DMS 273 treated with DMSO at 0.1 percent for 48 hours (cell line): ENCODE measurements at places on chromosomes 2 and 18.

- DNase-seq = no peak
Measured at GRCh38 chr2:177660742-177661141, 268.2 kb downstream of the AGPS start.

DNA sequence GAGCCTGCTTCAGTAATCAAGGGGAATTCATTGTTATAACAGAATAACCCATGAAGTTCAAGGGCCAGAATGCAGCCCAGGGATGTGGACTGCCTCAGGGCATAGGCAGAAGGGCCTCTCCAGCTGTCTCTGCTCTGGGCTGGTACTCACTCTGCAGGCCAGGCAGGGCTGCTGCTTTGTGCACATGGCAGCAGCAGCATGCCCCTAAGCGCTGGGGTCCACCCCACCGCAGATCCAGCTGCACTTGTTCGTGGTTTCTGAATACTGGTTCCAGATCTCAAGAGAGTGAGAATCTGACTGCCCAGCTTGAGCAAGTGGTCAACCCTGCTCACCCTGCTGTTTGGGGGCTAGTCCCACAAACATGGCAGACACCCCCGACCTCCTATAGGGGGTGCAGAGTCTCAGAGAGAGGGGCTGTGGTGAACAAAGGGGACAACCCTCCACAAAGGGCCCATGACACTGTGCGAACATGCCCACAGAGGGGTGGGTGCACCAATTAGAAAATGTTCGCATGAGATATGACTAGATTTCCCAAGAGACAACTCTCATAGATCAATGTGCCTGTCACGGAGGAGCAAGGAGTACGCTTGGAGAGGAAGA is 87.3 kb downstream of the ACTR3 start:
- no peak for DNase-seq

DNA sequence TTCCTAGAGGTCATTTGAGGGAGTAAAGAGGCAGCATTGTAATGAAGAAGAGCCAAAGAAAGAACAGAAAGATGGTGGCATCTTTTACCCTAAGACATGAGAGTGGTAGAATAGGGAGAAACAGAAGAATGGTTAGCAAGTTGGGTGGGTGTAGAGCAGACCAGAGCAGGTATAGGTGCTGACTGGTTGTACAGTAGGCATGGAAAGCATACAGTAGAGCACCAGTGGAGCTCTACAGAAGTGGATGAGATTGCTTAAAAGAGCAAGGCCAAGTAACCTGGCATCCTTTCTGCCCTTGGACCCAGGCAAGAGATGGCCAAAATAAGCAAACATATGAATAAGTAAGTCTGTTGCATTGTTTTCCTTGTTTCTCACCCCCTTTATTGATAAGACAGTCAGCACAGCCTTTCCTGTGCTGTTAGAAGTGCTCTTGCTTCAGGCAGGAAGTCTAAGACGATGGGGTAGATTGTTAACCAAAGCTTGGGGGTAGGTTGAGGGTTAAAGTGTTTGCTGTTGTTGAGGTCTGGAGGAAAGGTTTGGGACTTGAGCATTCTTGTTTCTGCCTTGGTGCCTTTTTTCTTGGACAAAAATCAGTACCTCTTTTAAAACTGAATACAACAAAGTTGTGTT is 76.9 kb downstream of the DIS3L2 start:
- DNase-seq = no peak

DNA sequence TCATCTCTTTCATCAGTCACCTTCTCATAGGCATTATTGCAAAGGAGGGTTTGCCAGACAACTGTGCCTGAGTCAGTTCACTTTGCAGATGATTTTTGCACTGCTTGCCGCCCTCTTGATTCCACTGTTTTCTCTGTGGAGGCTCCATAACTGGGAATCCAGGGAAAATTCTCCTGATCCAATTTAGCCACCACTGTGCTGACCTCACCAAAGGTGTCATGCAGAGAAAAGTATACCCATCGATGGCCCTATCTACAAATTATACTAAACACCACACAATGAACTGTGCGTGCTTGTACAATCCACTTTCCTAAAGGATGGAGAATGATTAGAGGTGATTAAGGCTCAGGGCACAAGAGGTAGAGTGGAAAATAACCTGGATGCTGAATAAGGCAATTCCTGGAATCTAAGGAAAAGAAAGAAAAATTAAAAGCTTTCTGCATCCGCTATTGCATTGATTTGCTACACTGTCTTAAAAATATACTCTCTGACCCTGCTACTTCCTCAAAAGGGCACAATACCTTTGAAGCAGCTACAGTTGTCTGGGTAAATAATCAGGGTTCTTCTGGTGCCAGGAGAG is 409.4 kb downstream of the RIT2 start:
- DNase-seq = no peak

DNA sequence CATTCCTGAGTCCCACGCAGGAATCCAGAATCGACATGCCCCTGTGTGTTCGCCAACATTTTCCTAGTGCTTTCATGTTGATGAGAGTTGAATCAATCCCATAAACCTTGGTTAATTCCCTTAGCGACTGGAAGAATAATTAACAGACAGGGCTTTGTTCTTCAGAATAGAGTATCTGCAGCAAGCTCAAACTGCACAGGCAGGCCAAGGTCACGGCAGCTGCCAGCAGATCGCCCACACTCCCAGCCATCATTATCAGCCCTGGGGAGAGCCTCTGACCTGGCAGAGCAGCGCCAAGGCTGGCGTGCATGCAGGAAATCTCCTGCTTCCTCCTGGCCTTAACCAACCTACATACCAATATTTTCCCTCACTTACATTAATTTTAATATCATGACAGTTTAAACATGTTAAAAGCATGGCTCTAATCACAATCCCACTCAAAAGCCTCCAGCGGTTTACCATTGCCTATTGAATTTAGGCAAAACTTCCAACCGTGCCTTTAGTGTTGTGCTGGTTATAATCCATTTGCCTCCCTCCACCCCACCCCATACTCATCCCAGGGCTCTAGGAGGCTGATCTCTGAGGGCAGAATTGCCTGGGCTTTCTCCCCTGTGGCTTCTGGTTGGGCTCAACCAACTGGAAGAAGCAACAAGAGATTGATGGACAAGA is 46.8 kb upstream of the NCK2 start:
- no peak for DNase-seq
